NCI-H510A treated with DMSO at 0.1 percent for 48 hours (cell line): ENCODE measurements at places on chromosomes 12 and 14.

DNA sequence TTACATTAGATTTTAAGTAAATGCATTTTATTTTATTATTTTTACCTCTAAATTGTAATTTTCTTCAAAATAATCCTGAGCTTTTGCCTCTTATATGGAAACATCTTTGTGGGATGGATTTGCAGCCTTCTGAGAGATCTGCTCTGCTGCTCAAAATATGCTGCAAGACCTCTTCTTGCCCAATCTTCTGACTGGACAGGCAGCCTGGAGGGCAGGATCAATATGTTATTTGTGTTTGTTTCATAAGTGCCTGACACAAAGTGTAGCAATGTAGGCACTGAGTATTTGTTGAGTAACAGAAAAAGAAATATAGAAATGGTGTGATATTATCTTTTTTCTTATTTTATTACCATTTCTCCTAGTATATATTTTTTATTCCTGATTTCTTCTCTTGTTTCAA is 1106.9 kb downstream of the TMTC2 start:
- DNase-seq = no peak

GRCh38 chr14:69270795-69271708 is 11.1 kb downstream of the GALNT16 start:
- no peak for DNase-seq

- DNase-seq = no peak
These were observed 321.0 kb downstream of the BCL11B start for GRCh38 chr14:98951031-98951430.

- DNase-seq = no peak
These were observed 8.7 kb upstream of the SMUG1 start for GRCh38 chr12:54197431-54197909.
